ENCODE measurements at places on chromosomes 5 and 9. TPM values are rescaled to one million over a fixed set of nuclear protein-coding genes. Genes with fewer than 3 reads are reported as not detected.

Gene NR6A1
- total RNA-seq, result 5.9 TPM

Gene CCDC192
- 2.1 TPM for total RNA-seq

Gene PMPCA
- total RNA-seq, result 74.6 TPM

Gene ARHGEF37
- total RNA-seq, result 9.1 TPM

Gene NR4A3
- total RNA-seq, result 15.4 TPM

Gene CYLC2
- not detected for total RNA-seq

Gene CDH18
- total RNA-seq, result 3.7 TPM

Gene TBC1D9B
- total RNA-seq, result 139 TPM

Gene ABO
- 2.0 TPM for total RNA-seq

Gene ARHGEF28
- 0.29 TPM for total RNA-seq

Gene FBP2
- not detected for total RNA-seq

Gene PCDHA6
- total RNA-seq, result 15.2 TPM

Gene OLFM1
- 2.0 TPM for total RNA-seq

Gene PELO
- total RNA-seq, result 14.2 TPM

- no peak overlapping the region for H3K4me3 ChIP-seq
- H3K27ac ChIP-seq, result no peak overlapping the region
- peaks cover 8% of the 10 kb centered on the region for H3K27me3 ChIP-seq
- H3K4me1 ChIP-seq, result peaks cover 6% of the 10 kb centered on the region
Observed at GRCh38 chr5:180603076-180603594, 11.8 kb upstream of the SCGB3A1 start.

DNA sequence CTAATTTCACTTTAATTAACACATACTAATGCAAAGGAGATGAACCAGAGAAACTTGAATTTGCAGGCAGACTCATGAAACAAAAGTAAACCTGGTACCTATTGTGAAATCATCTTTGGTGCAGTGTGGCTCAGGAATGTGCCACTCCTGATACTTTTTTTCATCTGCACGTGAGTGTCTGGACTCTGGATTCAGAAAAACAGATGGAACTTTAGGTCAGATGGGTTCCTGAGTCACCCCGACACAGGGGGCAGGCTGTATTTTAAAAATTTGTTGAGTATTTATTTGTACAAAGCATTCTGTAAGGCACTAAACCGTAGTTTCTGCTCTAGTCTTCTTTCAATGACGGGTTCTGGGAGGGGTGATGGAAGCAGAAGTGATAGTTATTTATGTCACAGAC, 52.2 kb upstream of the TUT7 start:
- peak overlapping the region; percentile 24 for H3K27ac ChIP-seq
- no peaks in the 10 kb centered on the region for H3K27me3 ChIP-seq
- no peak overlapping the region for H3K4me3 ChIP-seq
- no peak for DNase-seq
- peaks cover 22% of the 10 kb centered on the region for H3K4me1 ChIP-seq

GRCh38 chr9:33044677-33045282, 19.7 kb downstream of the DNAJA1 start:
- no peaks in the 10 kb centered on the region for H3K27me3 ChIP-seq
- peaks cover 19% of the 10 kb centered on the region for H3K36me3 ChIP-seq
- peak overlapping the region; percentile 75 for H3K4me3 ChIP-seq
- DNase-seq, result no peak

- no peak for DNase-seq
- H3K27ac ChIP-seq, result peak overlapping the region; percentile 51
- H3K27me3 ChIP-seq, result no peaks in the 10 kb centered on the region
- H3K4me3 ChIP-seq, result no peak overlapping the region
Observed at GRCh38 chr5:93107141-93107540, 473.9 kb downstream of the NR2F1-AS1 start.

DNA sequence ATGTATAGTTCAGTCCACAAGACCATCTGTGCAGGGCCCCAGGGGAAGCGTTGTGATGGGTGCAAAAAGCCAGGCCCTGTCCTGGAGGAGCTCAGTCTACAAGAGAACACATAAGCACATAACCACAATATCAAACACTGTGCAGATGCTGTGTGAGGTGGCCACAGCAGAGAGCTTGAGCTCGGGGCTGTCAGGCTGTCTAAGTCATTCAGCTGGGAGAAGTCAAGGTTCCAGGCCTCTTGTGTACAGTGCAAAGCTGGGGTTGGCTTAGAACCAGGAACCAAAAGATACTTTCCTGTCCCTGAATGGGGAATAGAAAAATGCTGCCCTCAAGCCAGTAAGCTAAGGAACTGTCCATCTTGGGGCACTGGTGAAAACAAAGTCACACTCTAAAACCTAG, 75.0 kb downstream of the PRDM6 start:
- peaks cover 8% of the 10 kb centered on the region for H3K27me3 ChIP-seq
- no peak overlapping the region for H3K27ac ChIP-seq
- no peak overlapping the region for H3K4me3 ChIP-seq
- DNase-seq, result no peak

- no peaks in the 10 kb centered on the region for H3K27me3 ChIP-seq
Observed at GRCh38 chr5:37184748-37185364, 64.3 kb downstream of the CPLANE1 start.

- no peak overlapping the region for H3K4me3 ChIP-seq
- H3K4me1 ChIP-seq, result peaks cover 2% of the 10 kb centered on the region
- H3K27me3 ChIP-seq, result no peaks in the 10 kb centered on the region
- H3K27ac ChIP-seq, result no peak overlapping the region
Observed at GRCh38 chr9:109811876-109812275, 31.9 kb downstream of the PALM2AKAP2 start.

- H3K27me3 ChIP-seq, result peaks cover 2% of the 10 kb centered on the region
- no peaks in the 10 kb centered on the region for H3K36me3 ChIP-seq
- peak; percentile 68 for DNase-seq
- H3K27ac ChIP-seq, result no peak overlapping the region
- peaks cover 28% of the 10 kb centered on the region for H3K4me1 ChIP-seq
Observed at GRCh38 chr9:136093995-136094881, 851 bp downstream of the NACC2 start.

- peaks cover 11% of the 10 kb centered on the region for H3K27me3 ChIP-seq
- no peak for DNase-seq
- peaks cover 6% of the 10 kb centered on the region for H3K4me1 ChIP-seq
- no peaks in the 10 kb centered on the region for H3K36me3 ChIP-seq
Observed at GRCh38 chr9:105672711-105673234, 10.5 kb downstream of the TAL2 start.

GRCh38 chr9:135326633-135327152, 152.9 kb upstream of the PPP1R26 start:
- no peak overlapping the region for H3K27ac ChIP-seq
- H3K4me1 ChIP-seq, result peaks cover 2% of the 10 kb centered on the region
- H3K36me3 ChIP-seq, result no peaks in the 10 kb centered on the region
- no peak overlapping the region for H3K4me3 ChIP-seq
- H3K27me3 ChIP-seq, result peaks cover 10% of the 10 kb centered on the region

GRCh38 chr5:59272809-59273427, 620.6 kb downstream of the PDE4D start:
- peak overlapping the region; percentile 6 for H3K4me3 ChIP-seq
- no peaks in the 10 kb centered on the region for H3K27me3 ChIP-seq
- no peak overlapping the region for H3K27ac ChIP-seq
- H3K36me3 ChIP-seq, result no peaks in the 10 kb centered on the region

- H3K4me1 ChIP-seq, result peaks cover 33% of the 10 kb centered on the region
- DNase-seq, result no peak
- H3K27ac ChIP-seq, result peak overlapping the region; percentile 57
- H3K36me3 ChIP-seq, result peaks cover 2% of the 10 kb centered on the region
- H3K4me3 ChIP-seq, result peak overlapping the region; percentile 90
Observed at GRCh38 chr5:113293068-113293974, 141.5 kb downstream of the TSSK1B start.

- H3K27ac ChIP-seq, result no peak overlapping the region
- H3K36me3 ChIP-seq, result no peaks in the 10 kb centered on the region
- DNase-seq, result no peak
- H3K4me3 ChIP-seq, result no peak overlapping the region
- peaks cover 9% of the 10 kb centered on the region for H3K4me1 ChIP-seq
Observed at GRCh38 chr5:56659971-56660370, 155.4 kb upstream of the MAP3K1 start.

DNA sequence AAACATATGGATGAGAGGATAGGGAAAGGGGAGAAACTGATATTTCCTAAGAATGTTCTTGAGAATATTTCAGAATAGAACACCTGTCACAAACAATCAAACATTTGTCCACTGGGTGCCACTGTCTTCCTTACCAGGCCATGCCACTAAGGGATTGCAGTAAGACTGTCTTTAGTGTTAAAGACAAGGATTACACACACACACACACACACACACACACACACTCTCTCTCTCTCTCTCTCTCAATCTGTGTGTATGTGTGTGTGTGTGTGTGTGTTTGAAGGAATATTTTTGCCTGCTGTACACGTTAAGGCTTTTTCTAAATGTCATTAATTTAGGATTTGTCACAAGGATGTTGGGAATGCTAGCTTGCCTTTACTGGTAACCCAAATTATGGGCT, 54.4 kb downstream of the CCDC192 start:
- H3K36me3 ChIP-seq, result no peaks in the 10 kb centered on the region
- H3K4me3 ChIP-seq, result no peak overlapping the region
- no peaks in the 10 kb centered on the region for H3K27me3 ChIP-seq
- H3K27ac ChIP-seq, result no peak overlapping the region
- peaks cover 49% of the 10 kb centered on the region for H3K4me1 ChIP-seq

- no peaks in the 10 kb centered on the region for H3K27me3 ChIP-seq
- no peaks in the 10 kb centered on the region for H3K36me3 ChIP-seq
- peak overlapping the region; percentile 88 for H3K27ac ChIP-seq
- no peak for DNase-seq
Observed at GRCh38 chr9:73137286-73137899, 14.3 kb upstream of the ANXA1 start.

DNA sequence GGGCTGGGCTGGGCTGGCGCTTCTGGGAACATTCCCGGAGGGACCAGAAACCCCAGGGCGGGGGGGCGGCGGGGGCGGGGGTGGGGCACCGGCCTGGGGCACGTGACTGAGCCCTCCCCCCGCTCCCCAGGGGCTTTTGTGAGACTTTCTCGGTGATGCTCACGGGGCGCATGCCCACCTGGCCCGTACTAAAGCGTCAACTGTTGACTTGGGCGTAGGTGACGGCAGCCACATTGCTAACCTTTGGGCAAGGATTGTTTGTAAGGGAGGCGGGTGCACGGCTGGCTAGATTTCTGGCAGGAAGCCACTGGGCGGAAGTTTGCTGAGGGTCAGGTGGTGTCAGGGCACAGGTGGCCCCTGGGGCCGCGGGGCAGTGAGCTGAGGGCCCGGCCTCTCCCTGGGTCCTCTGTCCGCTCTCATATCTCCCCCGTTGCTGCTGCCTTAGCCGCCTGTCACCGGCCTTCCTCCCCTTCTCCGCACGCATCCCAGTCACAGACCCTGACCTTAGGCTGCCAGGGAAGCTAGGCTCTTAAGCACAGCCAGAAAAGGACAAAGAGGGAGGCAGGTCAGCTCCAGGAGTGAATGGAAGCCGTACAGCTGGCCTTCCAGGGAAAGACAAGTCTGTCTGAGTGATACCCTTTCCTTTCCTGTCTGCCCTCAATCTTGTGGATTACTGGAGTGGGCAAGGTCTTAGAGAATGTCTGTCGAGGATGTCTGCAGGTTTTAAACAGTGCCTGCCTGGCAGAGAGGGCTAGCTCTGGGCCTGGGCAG, 812 bp downstream of the CACFD1 start:
- no peak for DNase-seq
- H3K27ac ChIP-seq, result peak overlapping the region; percentile 78
- H3K4me3 ChIP-seq, result peak overlapping the region; percentile 74
- peaks cover 16% of the 10 kb centered on the region for H3K4me1 ChIP-seq

DNA sequence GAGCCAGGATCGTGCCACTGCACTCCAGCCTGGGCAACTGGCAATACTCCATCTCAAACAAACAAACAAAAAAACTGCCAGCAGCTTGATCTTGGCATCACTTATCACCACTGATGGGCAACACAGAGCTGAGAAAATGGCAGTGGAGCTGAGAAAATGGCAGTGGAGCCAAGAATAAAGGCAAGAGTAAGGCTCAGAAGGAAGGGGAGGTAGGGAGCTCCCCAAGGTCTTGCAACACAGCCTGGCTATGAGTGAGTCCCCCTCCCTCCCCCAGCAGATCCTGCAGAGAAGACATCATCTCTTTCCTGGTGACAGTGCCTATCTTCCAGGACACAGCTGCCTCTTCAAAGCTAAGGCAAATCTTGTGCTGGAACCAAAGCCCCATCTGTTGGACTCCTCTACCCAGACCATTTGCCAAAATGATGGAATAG, 70.3 kb downstream of the UGCG start:
- H3K36me3 ChIP-seq, result no peaks in the 10 kb centered on the region
- H3K4me1 ChIP-seq, result no peaks in the 10 kb centered on the region
- no peak overlapping the region for H3K27ac ChIP-seq

DNA sequence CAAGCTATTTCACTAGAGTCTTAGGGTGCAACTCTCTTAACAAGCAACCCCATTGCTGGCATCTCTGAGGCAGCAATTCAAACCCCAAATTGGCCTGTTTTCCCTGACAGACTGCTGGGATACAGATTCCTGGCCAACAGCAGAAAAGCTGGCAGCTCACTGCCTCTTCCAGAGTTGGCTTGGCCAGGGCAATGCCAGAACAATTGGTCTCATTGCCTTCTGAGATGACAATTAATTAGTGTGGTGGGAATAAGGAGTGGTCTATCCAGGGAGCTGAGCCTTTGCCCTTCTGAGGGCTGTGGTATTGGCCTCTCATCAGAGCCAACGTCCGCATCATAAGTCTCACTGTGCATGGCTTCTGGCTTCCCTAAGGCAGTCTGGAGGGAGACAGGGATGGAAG, 183.2 kb downstream of the GNAQ start:
- H3K4me1 ChIP-seq, result peaks cover 24% of the 10 kb centered on the region
- no peaks in the 10 kb centered on the region for H3K36me3 ChIP-seq
- H3K4me3 ChIP-seq, result no peak overlapping the region
- no peak for DNase-seq

DNA sequence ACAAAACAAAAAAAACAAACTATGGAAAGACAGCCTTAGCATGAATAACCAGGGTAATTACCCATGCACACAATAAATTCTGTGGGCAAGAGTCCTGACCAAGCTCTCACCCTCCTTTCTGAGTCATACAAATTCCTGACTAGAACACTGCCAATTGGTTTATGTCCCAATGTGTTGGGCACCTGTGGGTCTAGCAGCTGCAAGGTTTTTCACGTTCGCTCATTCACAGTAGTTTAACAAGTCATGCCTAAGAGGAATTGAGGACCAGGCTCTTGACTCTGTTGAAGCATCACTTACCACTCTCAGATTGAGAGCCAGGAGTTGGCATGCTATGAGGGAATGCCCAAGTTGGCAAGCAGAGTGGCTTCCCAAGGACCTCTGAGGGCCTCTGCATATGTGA, 205.5 kb upstream of the SLC24A2 start:
- DNase-seq, result no peak
- H3K4me3 ChIP-seq, result no peak overlapping the region
- peaks cover 2% of the 10 kb centered on the region for H3K4me1 ChIP-seq
- H3K27ac ChIP-seq, result no peak overlapping the region

GRCh38 chr5:79535477-79536192, 21.7 kb upstream of the HOMER1 start:
- no peak overlapping the region for H3K27ac ChIP-seq
- no peaks in the 10 kb centered on the region for H3K27me3 ChIP-seq
- no peaks in the 10 kb centered on the region for H3K4me1 ChIP-seq
- DNase-seq, result no peak
- no peak overlapping the region for H3K4me3 ChIP-seq

GRCh38 chr9:133904346-133905090, 87.6 kb downstream of the VAV2 start:
- no peak overlapping the region for H3K4me3 ChIP-seq
- H3K4me1 ChIP-seq, result peaks cover 21% of the 10 kb centered on the region
- H3K27me3 ChIP-seq, result no peaks in the 10 kb centered on the region
- peak overlapping the region; percentile 81 for H3K27ac ChIP-seq

- H3K36me3 ChIP-seq, result no peaks in the 10 kb centered on the region
- H3K4me1 ChIP-seq, result peaks cover 9% of the 10 kb centered on the region
- H3K27ac ChIP-seq, result no peak overlapping the region
Observed at GRCh38 chr9:136013116-136013515, 51.9 kb upstream of the UBAC1 start.

Data from mesothelial cell of epicardium (in vitro differentiated cells).